Stimulated activated CD4-positive, alpha-beta T cell treated with anti-CD3 and anti-CD28 coated beads, Interleukin-12 subunit alpha, Interleukin-12 subunit beta, amount 100 ng/mL, for 4 hours (primary cell): ENCODE measurements at places on chromosomes 2 and 18.

- no peak for DNase-seq
These were observed 107.9 kb upstream of the CDH20 start for GRCh38 chr18:61225336-61225735.

DNA sequence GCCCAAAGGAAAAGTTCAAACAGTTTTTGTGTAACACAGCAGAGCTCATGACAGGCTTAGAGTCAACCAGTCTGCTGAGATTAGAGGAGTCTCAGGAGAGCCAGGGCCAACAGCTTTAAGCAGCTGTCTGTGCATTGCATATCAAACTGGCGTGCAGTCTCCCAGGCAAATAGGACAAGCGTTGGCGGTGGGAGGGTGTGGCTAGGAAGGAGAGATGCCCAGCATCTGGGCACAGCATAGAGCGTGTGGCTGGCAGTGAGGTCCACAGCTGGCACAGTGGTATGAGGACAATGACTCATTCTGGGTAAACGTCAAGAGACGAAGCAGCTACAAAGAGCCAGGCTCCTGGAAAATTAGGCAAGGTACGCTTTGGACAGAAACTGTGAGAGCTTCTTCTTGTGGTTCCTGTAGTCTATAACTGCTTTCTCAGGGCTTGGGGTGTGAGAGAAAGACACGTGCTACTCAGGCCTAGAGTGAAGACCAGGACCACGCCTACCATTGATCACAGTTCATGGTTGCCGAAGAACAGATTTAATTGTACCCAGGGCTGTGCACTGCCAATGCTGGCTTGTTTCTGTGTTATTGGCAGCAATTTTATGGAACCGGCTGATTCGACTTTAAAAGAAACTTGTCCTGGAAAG lies 14.8 kb downstream of the ZAP70 start:
- no peak for DNase-seq

DNA sequence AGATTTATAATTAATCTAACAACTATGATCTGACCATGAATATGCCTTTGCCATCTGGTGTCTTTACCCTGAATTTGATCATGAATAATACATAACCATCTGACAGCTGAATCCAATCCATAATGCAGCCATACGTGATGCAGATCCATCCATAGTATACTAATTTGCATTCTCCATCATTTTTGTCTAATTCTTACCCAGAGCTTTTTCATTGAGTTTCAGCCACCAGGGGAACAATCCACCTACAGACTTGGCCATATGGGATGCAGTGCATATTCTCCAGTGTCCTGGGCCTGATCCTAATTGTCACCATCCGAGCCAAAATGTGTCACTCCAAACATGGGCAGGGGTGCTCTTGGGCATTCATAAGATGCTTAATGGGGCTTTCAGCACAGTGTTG lies 227.2 kb upstream of the CRIM1 start:
- no peak for DNase-seq

DNA sequence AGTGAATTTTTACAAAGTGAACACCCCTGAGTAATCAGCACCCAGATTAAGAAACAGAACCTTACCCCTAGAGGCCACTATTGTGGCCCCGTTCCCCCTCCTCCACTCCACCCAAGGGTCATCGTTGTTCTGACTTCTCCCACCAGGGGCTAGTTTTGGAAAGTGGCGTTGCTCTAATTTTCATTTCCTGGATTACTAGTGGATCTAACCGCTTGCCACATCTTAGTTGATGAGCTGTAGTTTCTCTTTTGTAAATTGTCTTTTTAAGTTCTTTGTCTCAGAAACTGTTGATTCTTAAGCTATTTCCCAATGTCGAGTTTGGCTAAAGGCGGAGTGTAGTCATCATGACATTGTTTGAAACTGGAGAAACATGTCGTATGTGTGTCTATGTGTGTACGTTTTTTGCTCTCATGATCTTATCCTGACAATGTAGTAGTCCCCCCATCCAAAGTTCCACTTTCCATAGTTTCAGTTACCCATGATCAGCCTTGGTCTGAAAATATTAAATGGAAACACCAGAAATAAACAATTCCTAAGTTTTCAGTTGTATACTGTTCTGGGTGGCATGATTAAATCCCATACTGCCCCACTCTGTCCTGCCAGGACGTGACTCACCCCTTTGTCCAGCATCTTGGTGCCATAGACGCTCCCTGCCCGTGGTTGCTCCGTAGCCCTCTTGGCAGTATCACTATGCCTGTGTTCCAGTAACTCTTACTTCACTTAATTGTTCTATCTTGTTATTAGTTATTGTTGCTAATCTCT lies 71.0 kb upstream of the SP3 start:
- no peak for DNase-seq

GRCh38 chr18:23336101-23336500 lies 117.0 kb upstream of the RIOK3 start:
- DNase-seq, result no peak

DNA sequence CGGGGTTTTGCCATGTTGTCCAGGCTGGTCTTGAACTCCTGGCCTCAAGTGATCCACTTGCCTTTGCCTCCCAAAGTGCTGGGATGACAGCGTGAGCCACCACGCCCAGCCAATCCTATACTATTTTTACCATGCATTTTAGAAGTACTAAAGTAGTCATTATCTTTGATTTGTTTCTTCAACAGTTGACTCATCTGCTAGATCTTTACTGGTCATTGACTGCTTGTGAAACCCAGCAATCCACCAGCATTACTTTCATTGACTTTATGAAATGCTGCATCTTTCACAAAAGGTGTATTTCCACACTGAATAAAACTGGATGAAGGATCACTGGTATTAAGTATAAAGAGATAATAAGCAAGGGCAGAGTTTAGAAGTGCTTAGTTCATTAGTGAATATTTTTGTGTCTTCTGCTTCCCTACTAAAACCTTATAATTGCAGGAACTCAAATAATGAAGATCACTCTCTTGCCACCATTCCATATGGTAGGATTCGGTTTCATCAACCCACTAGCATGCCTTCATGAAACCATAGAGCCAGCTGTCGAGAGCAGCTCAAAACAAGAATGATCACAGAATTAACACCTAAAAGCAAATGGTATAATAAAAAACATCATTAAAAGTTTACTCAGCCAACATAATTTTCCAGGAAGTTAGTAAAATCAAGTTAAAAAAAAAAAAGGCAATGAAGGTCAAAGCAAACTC lies 33.1 kb downstream of the IRS1 start:
- DNase-seq, result no peak

GRCh38 chr2:196601430-196602306 lies 37.8 kb upstream of the CCDC150 start:
- DNase-seq, result no peak

DNA sequence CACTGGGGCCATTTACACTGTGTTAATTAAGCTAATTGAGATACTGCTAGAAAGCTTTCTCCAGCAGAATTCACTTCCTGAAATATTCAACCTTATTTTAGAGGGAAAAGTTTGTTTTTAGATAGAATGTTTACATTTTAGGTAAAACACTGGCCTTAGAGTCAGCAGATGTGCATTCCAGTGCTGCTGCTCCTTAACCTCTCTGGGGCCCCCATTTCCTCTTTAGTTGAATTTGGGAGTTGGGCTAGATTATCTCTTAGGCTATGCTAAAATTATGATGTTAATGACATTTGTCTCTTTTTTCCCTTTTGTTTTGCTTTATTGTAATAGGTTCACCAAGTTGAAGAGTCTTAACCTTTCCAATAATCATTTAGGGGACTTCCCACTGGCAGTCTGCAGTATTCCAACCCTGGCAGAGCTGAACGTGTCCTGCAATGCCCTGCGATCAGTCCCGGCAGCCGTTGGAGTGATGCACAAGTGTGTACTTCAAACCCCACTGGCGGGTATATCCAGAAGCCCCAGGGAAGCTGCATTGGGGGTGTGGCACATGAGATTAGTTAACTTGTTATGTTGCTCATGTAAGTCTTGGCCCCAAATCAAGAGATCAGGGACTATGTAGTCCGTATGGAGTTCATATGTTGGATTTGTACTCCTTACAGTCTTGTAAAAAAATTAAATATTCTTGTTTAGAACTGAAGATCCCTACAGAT lies 179.5 kb downstream of the PHLPP1 start:
- no peak for DNase-seq

- no peak for DNase-seq
These were observed 74.7 kb downstream of the TNFRSF11A start for GRCh38 chr18:62399781-62400308.

- DNase-seq, result no peak
These were observed 4.5 kb downstream of the RTN4 start for GRCh38 chr2:55045780-55046179.

DNA sequence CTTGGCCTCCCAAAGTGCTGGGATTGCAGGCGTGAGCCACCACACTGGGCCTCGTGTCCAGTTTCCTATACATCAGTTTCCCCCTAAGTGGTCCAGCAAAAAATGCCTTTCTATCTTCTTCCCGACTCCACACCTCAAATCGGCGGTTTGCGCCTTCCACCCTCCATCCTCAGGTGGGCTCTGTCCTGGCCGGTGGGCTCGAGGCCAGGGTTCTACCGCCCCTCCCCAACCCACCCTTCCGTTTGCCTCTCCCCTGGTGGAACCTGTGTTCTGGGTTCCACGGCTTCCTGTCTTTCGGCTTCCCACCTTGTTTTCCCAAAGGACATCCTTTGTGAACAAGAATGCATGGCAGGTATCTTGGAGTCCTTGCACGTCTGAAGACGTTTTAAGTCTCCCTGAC lies 104.4 kb downstream of the HS6ST1 start:
- DNase-seq, result no peak

- no peak for DNase-seq
These were observed 9.8 kb downstream of the HNRNPLL start for GRCh38 chr2:38592951-38593350.

DNA sequence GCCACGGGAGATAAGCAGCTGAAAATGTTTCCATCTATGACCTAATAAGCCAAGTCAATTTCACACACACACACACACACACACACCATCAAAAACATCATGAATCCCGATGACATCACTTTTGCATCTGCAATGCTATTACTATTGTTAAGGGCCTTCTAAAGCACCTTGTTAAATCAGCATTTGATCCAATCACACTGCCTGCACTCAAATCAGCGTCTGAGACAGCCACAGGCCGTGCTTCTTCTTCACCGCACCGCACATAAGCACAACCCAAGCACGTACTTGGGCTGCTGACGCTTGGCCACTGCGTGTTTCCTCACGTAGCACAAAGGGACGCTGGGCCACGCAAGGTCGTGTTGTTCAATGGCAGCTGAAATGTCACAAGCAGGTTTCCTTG lies 15.8 kb upstream of the MTCL1 start:
- DNase-seq, result no peak

- no peak for DNase-seq
These were observed 141.9 kb downstream of the MTCL1 start for GRCh38 chr18:8847066-8847755.

- no peak for DNase-seq
These were observed 68.8 kb upstream of the CD28 start for GRCh38 chr2:203637471-203638167.

GRCh38 chr2:237446338-237446665 lies 32.3 kb upstream of the COL6A3 start:
- DNase-seq, result no peak

DNA sequence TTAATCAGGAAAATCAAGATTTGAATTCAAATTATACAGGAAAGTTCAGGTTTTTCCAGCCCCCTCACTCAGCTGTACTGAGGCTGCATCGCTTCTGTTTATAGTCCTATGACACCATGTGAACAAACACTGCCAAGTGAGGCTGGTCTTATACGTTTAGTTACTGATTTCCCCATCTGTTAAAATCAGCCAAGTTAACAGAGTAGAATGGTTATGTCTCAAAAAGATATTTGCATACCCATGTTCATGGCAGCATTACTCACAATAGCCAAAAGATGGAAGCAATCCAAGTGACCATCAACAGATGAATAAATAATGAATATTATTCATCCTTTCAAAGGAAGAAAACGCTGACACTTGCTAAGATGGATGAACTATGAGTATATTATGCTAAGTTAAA lies 43.8 kb downstream of the REEP1 start:
- DNase-seq, result no peak

- no peak for DNase-seq
These were observed 6.9 kb downstream of the CREG2 start for GRCh38 chr2:101380376-101380775.

DNA sequence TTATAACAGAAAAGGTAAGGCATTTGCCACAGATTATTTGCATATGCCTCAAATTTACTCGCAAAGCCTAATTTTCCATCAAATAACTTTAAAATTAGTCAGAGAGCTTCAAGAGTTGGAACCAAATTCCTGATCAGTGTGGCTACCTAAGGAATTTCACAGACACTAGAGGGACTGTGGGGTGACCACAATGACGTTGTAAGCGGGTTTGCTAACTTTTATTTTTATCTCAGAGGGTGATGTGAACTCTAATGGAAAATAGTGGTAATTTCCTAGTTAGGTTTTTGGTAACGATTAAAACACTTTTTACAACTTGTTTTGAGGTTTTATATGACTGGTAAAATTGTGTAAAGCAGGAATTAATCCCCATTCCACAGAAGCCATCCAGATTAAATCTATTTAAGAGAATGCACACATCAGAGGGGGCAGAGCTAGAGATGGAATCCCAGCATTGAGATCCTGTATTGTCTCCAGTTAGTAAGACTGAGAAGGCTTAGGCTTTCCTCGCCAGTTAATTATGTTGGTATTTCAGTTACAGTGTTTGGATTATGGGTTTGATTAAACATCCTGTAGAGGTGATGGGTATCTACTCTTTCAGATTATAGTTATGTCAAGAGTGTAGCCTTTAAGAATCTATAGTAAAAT lies 129.0 kb downstream of the GPD2 start:
- no peak for DNase-seq

- DNase-seq, result no peak
These were observed 19.5 kb upstream of the FAM136A start for GRCh38 chr2:70321370-70321769.

- DNase-seq, result no peak
These were observed 390.7 kb upstream of the ETAA1 start for GRCh38 chr2:67006373-67006960.

DNA sequence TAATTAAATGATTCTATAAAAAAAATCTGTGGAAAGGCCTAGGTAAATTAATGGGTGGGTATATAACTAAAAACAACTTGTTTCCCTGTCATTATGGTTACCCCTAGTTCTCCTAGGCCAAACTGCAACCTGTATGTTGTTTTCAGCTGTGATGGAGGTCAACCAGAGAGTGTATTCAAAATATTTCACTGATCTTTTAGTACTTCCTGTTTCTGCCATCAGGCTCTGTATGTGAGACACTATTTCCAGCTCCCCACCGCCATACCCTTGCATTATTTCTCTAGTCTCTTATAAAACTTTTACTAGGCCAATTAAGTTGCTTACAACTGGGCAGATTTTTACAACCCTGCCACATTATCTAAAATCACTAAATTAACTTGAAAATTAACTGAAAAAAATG lies 21.0 kb upstream of the CDKL4 start:
- no peak for DNase-seq

GRCh38 chr2:224104668-224105386 lies 65.7 kb upstream of the SERPINE2 start:
- no peak for DNase-seq

DNA sequence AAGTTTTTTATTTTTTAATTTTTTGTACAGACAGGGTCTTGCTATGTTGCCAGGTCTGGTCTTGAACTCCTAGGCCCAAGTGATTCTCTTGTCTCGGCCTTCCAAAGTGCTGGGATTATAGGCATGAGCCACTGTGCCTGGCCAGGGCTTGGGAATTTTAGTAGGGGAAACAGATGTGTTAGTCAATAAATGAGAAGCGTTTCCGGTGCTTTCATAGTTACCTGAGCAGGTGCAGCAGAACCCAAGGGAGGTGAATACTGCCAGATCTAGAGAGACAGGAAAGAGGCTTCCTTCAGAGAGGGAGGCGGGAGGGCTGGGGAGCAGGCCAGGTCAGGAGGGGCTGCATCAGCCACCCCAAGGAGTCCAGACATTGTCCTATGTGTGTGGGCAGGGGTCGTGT lies 30.5 kb upstream of the IMPA2 start:
- no peak for DNase-seq

GRCh38 chr2:148209603-148210002 lies 188.7 kb downstream of the MBD5 start:
- no peak for DNase-seq
